ENCODE measurements at places on chromosomes 16 and 17.

GRCh38 chr17:17739388-17740066 is 58.3 kb downstream of the RAI1 start:
- peak; percentile 70 for DNase-seq

GRCh38 chr16:27392671-27393070 is 9.3 kb upstream of the IL21R start:
- peak; percentile 51 for DNase-seq

- no peak for DNase-seq
Measured at GRCh38 chr17:43399839-43400328, 1.1 kb downstream of the ARL4D start.

DNA sequence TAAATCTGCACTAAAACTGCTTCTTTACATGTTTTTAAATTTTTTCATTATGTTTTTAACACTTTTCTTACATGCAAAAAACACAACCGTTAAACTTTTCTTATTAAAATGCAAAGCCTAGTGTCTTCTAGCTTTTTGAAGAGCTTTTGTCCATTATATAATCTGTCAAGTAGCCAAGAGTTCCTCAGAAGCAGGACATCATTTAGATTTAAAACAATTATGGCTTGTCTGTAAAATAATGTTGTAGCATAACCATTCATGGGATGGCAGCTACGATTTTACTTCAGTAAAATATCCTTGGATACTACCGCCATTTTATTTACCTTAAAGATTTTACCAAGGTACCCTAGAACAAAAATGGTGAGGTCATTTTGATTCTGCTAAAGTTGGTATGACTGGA is 2.8 kb downstream of the OMG start:
- no peak for DNase-seq

Data from fibroblast of skin of right biceps (primary cell).